HFF-Myc (cell line): ENCODE measurements at places on chromosomes 7 and 10.

DNA sequence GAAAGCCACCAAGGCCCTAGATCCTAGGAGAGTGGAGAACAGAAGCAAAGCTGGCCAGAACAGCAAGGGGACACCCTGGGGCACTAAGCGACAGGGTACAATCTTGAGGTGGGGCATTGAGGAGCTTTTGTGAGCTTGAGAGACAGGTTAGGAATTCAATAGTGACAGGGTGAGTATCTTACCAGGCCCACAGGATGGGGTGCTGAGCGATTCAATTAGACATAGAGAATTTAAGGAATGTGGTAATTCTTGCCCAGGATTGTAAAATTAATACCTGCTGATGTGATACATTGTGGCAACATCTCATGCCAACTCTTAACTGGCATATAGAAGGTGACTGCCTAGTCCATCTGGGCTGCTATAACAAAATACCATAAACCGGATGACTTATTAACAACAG lies 14.0 kb downstream of the RBP3 start:
- no peak for DNase-seq

GRCh38 chr7:983616-984071 lies 663 bp downstream of the CYP2W1 start:
- no peak for DNase-seq

GRCh38 chr10:102342958-102343357 lies 52.5 kb upstream of the NFKB2 start:
- no peak for DNase-seq

GRCh38 chr7:98877692-98878364 lies 504 bp upstream of the TRRAP start:
- DNase-seq = no peak

- no peak for DNase-seq
These were observed 307.9 kb upstream of the SP8 start for GRCh38 chr7:21094589-21094988.

DNA sequence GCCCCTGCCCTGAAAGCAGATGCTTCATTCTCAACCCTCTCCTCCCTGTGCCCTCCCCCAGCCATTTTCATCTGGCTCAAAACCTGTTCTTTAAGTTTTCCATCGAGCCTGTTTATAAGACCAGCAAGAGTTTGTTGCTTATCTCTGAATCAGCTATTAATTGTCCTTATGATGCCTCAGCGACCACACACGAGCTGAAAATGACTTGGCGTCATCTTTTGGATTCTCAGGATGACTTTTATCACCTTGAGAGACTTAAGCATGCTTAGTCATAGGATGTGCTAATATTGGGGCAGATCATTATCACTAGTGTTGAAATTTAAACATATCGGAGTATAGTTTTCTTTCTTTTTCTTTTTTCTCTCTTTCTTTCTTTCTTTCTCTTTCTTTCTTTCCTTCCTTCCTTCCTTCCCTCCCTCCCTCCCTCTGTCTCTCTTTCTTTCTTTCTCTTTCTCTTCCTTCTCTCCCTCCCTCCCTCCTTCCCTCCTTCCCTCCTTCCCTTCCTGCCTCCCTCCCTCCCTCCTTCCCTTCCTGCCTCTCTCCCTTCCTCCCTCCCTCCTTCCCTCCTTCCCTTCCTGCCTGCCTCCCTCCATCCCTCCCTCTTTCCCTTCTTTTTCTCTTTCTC lies 184.5 kb downstream of the PHTF2 start:
- no peak for DNase-seq

- no peak for DNase-seq
These were observed 11.8 kb downstream of the TTYH3 start for GRCh38 chr7:2643386-2644219.

DNA sequence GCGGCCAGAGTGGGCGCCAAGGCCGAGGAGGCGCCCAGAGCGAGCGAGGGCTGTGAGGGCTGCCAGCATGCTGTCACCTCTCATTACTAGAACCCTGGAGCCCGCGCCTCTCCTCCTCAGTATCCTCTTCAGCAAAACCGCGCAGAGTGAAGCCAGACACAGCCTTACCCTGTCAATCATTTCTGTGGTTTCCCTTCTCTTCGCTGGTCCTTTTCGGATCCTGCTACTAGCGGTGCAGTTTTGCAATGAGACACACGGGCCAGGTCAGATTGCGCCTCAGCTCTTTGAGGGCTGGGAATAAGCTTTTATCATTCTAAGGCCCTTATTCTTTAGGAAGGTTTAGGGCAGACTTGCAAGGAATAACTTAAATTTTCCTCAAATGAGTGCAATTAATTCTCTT lies 55.5 kb upstream of the FAM171A1 start:
- DNase-seq = no peak

- no peak for DNase-seq
These were observed 4.4 kb upstream of the LUC7L2 start for GRCh38 chr7:139355320-139355719.

- DNase-seq = peak; percentile 37
These were observed 4.9 kb upstream of the SCD start for GRCh38 chr10:100341953-100342626.

GRCh38 chr7:17462131-17462631 lies 163.7 kb downstream of the AHR start:
- DNase-seq = no peak

GRCh38 chr7:156842317-156842716 lies 50.7 kb downstream of the LMBR1 start:
- no peak for DNase-seq

- no peak for DNase-seq
These were observed 108.1 kb downstream of the GRID1 start for GRCh38 chr10:86258499-86258898.

DNA sequence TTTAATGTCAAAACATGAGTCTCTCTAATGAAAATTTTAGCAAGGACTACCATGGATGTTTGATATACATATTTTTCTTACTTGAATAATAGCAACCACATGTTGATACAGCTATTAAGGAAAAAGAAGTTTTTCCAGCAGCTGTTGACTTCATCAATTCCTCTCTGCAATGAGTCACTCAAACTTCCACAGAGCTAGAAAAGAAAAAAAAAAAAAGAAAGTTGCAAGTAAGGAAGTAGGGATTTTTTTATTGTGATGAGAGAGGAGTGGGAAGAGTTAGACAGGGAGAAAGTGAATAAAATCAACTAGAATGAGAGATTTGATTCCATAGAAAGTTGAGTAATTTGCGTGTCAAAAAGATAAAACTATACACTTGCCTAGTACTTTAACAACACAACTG lies 46.2 kb downstream of the CAV1 start:
- DNase-seq = no peak

GRCh38 chr7:32515890-32516550 lies 20.7 kb downstream of the AVL9 start:
- no peak for DNase-seq

DNA sequence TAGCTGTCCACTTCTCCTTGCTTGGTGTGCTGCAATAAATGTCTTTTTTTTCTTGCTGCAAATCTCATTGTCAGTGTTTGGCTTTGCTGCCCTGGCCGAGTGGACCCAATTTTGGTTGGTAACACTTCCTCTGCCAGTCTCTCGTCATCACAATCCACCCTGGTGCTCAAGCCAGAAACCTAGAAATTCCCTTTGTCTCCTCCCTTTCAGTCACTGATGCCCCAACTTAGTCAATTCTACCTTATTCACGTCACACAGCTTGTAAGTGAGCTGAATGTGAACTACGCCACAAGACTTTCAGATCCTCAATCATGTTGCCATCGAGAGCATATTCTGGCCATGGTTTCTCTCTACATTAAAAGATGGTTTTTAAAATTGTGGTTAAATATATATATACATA lies 13.0 kb upstream of the FRA10AC1 start:
- DNase-seq = no peak

- no peak for DNase-seq
These were observed 4.8 kb downstream of the EGR2 start for GRCh38 chr10:62811159-62811875.

GRCh38 chr7:16040346-16040745 lies 353.9 kb upstream of the MEOX2 start:
- DNase-seq = no peak

- no peak for DNase-seq
These were observed 64.4 kb downstream of the SAMD9 start for GRCh38 chr7:93053209-93053948.

DNA sequence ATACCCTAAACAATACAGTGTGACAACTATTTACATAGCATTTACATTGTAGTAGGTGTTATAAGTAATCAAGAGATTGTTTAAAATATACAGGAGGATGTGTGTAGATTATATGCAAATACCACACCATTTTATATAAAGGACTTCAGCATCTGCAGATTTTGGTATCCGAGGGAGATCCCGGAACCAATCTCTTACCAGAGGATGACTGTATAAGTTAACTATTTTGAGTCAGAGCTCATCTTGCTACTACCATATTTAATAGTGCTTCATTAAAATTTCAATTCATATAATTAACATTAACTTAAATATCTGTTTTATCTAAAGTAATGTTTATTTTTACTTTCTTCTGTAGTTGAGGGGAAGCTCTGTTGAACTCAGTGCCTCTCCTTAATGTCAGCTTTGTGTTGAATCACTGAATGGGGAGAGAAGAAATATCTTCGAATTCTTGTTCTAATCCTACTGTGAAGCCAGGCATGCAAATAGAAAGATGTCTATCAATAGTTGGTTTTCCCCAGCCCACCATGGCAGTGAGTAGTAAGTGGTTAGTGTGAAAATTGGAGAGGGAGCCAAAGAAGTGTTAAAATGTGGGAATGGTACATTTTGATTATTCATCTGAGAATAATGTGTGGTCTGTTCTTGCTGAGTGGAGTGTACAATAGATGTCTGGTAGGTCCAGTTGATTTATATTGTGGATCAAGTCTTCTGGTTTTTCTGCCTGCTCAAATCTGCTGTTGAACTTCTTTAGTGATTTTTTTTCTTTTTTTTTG lies 90.1 kb upstream of the CYP26C1 start:
- no peak for DNase-seq

- DNase-seq = no peak
These were observed 990.7 kb downstream of the CCSER2 start for GRCh38 chr10:85318809-85319807.

DNA sequence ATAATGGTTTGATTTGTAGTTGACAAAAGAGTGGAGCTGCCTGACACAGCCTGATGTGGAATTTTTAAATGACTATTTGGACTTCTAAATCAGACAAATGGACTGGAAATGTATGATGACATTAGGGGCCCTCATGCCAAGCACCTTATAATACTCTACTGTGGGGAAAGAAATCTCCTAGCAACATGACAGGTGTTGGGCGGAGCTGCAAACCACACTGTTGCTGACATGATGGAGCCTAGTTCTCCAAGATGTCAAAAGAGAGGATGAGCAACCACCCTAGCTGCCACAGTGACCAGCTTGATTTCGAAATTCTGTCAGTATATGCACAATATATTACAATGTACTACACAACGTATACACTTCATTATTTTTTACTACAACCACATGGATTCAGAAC lies 65.8 kb downstream of the RHOBTB1 start:
- DNase-seq = no peak

- no peak for DNase-seq
These were observed 8.4 kb upstream of the HBP1 start for GRCh38 chr7:107160389-107160788.

- DNase-seq = no peak
These were observed 227.2 kb downstream of the MTERF1 start for GRCh38 chr7:91653286-91653685.

- no peak for DNase-seq
These were observed 283.5 kb downstream of the ABCA13 start for GRCh38 chr7:48454750-48455192.

DNA sequence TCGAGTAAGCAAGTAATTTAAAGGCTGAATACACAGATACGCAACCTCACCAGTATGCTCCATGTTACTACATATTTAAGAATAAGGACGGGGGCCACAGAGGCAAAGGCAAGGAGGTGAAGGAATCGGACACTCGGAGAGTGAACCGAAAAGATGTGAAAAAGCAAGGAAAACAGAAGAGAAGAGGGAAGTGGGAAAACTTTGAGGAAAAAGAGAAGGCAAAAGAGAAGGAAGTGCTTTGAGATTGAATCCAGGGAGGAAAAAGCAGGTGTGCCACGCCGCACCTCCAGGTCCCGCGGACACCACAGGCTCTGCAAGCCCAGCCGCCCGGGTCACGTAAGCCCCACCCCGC lies 367 bp upstream of the AVL9 start:
- no peak for DNase-seq

DNA sequence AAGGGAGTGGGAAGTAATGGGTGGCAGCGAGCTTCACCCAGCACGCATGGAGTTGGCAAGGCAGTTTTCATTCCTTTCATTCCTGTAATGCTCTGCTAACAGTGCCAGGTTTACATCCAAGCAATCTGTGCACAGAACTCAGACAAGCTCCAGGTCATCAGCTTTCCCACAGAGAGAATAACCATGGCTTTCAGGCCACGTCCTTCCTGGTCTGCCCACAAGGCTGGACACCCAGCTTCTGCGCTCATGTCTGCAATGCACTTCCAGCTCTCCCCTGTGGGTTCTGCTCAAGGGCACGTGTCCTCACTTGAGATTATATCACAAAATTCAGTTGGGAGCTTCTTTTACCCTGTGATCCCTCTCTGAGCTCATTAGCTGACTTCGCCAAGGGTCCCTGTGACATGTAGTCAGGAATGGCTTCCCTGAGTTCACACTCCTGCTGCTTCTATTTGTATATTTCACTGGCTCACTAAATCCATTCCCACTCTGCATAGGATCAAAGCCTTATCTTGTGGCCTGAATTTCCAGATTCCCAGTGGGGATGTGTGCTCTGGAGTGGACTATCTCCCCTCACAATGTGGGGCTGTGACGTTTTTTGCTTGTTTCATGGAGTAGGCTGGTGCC lies 18.6 kb downstream of the AKR1C2 start:
- no peak for DNase-seq

DNA sequence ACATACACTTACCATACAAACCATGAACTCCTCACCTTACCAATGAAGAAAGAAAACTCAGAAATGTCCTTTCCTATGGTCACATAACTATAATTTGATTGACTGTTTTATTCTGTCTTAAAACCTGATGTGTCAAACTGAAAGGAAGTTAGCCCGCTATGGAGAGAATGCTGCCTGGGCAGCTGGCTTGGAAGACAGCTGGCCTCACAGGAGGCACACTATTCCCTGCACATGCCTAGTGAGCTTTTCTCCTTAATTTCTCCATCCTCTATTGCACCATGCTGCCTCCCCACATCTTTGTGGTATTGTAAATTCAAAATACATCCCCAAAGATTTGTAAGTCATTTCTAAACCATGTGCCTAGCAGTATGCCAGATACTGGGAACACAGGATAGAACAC lies 163.3 kb downstream of the STK31 start:
- no peak for DNase-seq

GRCh38 chr7:620885-621284 lies 101.2 kb upstream of the PDGFA start:
- no peak for DNase-seq

GRCh38 chr10:12501841-12502525 lies 152.6 kb downstream of the CAMK1D start:
- no peak for DNase-seq

DNA sequence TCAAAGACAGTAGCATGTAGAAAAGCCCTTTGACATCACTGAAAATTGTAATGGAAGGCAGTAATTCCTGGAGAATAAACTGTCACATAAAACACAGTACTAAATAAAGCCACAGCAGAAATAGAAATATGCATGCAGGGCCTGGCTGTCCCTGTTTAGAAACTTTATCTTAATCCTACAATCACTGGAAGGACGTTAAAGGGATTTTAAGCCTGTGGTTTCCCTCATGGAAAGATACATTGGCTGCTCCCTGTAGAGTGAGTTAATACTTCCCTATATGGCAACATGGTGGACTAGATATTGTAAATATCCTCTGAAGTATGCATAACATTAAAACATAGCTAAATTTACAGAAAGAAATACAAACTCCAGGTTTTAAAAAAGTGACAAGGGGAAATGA lies 1334.9 kb upstream of the CELF2 start:
- no peak for DNase-seq

- DNase-seq = no peak
These were observed 98.0 kb downstream of the ADAM12 start for GRCh38 chr10:126290232-126290631.
